Putamen (tissue), 1 donor: ENCODE measurements at places on chromosomes 7 and 10.

DNA sequence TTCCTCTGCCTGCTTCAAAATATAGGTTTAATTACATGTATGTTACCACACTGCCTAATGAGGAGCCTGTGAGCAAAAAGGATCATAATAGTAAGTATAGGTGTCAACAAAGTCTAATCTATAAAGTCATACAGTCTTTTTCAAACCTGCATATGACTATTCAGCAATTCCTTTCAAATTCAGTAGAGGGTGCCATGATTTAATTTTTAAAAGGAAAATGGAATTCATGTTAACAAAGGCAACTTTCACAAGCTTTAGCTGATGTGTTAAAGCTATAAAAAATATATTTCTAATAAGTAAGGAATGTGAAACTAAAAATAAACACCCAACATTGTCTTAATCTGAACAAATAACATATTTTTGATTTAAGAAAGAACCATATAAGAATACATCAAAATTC, 52.1 kb downstream of the MPP7 start:
- DNase-seq = no peak

- no peak for DNase-seq
These were observed 22.7 kb upstream of the MKRN1 start for GRCh38 chr7:140501966-140502365.

DNA sequence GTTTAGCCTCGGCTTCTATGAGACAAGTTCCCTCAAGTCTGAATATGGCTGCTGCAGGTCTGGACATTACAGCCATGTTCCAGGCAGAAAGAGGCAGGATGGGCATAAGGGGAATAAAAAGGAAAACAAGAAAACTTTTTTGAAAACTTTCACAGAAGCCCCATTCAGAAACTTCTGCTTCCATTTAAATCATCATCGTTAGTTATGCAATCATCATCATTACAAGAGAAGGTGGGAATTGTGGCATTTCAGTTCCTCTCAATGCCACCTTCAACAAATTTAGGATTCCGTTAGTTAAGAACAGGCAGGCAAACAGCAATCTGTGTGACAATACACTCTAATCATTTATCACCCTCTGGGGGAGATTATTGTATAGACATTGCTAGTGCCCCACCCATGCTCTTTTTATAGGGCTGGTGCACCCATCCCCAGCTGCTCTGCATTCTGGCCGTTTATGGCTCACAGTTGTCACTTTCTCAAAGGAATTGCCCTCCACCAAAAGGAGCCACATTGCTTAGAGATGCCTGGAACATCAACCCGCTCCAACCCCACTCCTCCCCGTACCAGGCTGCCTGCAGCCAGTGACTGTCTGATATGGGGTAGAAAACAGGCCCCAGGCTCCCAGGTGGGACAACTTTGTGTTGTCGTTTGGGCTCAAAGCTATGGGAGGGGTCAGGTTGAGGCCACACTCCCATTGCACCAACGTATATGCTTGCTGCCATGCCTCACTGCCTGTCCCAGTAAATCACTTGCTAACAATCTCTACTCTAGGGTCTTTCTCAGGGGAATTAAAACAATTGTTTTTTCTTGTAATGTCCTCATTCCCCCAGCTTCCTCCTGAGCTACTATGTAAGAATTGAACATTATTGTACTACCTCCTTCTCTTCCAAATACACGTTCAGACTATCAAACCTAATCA, 24.2 kb downstream of the ITGB8 start:
- DNase-seq = no peak

- no peak for DNase-seq
These were observed 191.7 kb downstream of the RELN start for GRCh38 chr7:103797647-103798307.

DNA sequence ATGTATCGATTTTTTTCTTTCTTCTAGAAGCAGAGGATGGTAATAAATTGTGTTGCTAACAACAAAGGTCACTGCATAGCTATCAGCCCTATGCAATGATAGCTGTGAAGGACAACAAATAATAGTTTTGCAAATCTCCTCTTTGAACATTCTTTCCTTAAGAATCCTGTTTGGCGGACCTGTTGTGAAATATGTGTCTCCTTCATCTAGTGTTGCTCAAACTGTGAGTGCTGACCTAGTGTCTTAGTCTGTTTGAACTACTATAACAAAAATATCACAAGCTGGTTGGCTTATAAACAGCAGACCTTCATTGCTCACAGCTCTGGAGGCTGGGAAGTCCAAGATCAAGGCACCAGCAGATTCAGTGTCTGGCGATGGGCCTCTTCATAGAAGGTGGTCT, 53.7 kb downstream of the CAV1 start:
- DNase-seq = no peak

- DNase-seq = no peak
These were observed 82.8 kb upstream of the ZNF32 start for GRCh38 chr10:43731486-43731885.

- DNase-seq = no peak
These were observed 108.6 kb upstream of the TMEM106B start for GRCh38 chr7:12102527-12102926.

DNA sequence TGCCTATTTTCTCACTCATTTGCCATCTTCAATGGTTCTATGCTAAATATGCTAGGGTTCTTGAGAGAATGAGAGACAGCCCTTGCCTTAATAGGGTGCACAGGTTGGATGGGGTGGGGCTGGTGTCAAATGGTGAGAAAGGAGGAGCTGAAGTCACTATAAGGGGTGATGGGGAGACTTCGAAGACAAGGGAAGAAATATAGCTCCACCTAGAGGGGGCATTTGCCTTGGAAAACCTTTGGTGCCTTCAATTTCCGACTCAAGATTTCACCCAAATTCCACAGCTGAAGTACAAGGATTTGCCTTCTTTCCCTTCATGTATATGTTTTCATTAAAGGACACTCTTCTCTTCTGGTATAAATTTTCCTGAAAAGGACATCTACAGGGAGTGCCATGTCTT, 5.6 kb downstream of the PTN start:
- DNase-seq = no peak
